ENCODE measurements at places on chromosomes 1 and 21.
A peak's percentile ranks its signal among the peaks of the same experiment; 100 is the strongest.

DNA sequence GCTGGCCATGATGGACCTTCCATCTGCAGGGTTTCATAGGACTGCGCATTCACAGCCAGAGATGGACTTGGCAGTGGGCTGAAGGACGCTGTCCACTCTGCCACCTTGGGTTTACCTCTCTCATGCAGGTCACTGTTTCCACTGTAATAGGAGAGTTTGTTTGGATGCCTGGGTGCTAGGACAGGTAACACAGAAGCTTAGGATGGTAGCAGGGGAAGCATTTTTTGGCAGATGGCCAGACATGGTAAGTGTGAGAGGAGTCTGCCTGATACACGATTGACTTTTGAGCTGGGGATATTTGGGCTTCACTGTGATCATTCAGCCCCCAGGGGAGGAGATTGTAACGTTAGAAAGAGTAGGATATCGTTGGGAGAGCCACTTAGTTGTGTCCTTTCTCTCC lies 11.8 kb downstream of the PSEN2 start:
- DNase-seq = peak; percentile 67

GRCh38 chr1:51170342-51170741 lies 65.7 kb upstream of the RNF11 start:
- no peak for DNase-seq

GRCh38 chr1:168728473-168729404 lies at the start of gene DPT:
Gene DPT (minus strand): TSS chr1:168729206. CDS start chr1:168729174, 32 bp downstream.
- no peak for DNase-seq

GRCh38 chr1:76080552-76081079 lies 6.1 kb downstream of the ST6GALNAC3 start:
- DNase-seq = no peak

- DNase-seq = no peak
These were observed 8.3 kb downstream of the MCOLN2 start for GRCh38 chr1:84988588-84988987.

GRCh38 chr1:223718850-223719249 lies 6.5 kb downstream of the CAPN2 start:
- DNase-seq = no peak

DNA sequence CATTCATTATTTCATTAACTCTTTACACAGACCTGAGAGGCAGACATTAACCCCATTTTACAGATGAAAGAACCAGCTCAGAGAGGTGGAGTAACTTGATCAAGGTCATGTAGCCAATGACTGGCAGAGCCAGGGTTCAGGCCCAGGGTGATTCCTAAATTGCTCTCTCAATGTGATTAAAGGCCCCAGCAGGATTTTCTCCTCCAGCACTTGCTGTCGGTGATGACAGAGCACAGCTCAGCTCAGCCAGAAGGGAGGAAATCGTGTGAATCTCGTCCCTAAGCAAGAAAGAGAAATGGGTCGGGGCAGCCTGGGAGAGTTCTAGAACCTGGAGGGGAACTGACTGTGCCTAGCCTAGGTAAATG lies 19.5 kb upstream of the RNF19B start:
- DNase-seq = no peak

GRCh38 chr1:119937198-119937597 lies 40.9 kb upstream of the ADAM30 start:
- DNase-seq = no peak

DNA sequence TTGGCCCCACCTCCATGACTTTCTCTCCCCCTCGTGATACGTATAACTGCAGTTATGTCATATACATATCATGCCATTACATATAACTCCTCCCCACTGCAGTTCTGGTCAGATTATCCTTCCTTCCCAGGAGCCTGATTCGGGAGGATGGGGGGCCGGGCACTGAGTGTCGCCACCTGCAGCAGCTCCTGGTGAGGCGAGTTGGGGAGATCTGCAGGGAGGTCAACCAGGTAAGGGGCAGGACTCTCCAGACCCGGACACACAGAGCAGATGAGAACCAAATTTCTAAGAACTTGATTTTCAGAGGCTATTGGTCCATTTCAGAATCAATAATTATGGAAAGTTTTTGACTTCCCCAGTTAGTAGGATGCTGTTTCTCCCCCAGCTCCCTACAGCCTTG lies 19.5 kb downstream of the HYI start:
- DNase-seq = no peak

- no peak for DNase-seq
These were observed 4.4 kb upstream of the SLC27A3 start for GRCh38 chr1:153770797-153771196.

- DNase-seq = no peak
These were observed 429.6 kb downstream of the HLX start for GRCh38 chr1:221308534-221309511.

DNA sequence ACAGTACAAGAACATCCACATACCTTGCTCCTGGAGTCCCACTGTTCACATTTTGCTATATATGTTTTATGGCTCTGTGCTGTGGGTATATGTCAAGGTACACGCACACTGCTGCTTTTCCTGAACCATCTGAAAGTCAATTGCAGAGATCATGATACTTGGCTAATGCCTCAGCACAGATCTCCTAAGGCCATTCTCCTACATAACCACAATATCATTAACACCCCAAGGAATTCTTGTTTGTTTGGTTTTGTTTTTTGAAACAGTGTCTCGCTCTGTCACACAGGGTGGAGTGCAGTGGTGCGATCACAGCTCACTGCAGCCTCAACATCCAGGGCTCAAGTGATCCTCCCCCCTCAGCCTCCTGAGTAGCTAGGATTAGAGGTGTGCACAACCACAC lies 16.0 kb downstream of the CTNNBIP1 start:
- no peak for DNase-seq

Data from activated CD8-positive, alpha-beta memory T cell treated with anti-CD3 and anti-CD28 coated beads for 24 hours (primary cell).